ENCODE measurements at places on chromosomes 3 and 15.

GRCh38 chr3:24396338-24396737 lies 98.3 kb downstream of the THRB start:
- no peak for DNase-seq

DNA sequence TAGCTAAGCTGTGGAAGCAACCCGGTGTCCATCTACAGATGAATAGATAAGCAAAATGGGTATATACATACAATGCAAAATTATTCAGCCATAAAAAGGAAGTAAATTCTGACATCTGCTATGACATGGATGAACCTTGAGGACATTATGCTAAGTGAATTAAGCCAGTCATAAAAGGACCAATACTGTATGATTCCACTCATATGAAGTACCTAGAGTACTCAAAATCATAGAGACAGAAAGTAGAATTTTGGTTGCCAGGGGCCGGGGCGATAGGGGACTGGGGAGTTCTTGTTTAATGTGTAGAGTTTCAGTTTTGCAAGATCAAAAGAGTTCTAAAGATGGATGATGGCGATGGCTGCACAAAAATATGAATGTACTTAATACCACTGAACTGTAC lies 10.3 kb downstream of the EID1 start:
- peak; percentile 42 for DNase-seq

DNA sequence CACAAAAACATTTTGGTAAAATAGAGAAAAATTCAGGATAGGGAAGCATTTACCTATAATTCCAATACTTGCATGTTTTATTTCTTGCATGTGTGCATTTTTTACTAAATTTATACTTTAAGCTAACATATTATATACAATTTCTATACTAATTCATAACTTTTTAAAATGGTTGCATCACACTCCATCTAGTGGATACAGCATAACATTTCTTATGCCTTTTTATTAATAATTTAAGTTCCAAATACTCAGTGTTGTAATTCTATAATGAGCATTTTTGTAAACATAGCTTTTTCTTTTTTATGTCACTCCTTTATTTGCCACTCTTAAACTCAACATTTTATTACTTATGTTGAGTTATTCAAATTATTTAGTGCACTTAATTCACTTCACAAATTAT lies 477.7 kb downstream of the ZBBX start:
- DNase-seq, result no peak

DNA sequence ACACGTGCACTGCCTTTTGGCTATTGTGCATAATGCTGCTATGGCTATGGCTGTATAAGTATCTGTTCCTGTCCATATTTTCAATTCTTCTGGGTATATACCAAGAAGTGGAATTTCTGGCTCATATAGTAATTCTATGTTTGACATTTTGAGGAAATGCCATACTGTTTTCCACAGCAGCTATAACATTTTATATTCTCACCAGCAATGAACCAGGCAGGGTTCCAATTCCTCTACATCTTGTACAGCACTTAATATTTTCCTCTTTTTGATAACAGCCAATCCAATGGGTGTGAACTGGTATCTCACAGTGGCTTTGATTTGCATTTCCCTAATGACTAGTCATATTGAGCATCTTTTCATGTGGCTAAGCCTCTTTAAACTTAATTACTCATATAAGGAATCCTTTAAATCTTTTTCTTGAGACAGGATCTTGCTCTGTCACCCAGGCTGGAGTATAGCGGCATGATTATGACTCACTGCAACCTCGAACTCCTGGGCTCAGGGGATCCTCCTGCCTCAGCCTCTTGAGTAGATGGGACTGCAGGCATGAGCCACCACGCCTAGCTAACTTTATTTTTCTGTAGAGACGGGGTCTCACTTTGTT lies 38.1 kb upstream of the IGDCC4 start:
- DNase-seq, result peak; percentile 41

GRCh38 chr3:129014148-129014547 lies 13.0 kb downstream of the EFCC1 start:
- DNase-seq, result no peak

DNA sequence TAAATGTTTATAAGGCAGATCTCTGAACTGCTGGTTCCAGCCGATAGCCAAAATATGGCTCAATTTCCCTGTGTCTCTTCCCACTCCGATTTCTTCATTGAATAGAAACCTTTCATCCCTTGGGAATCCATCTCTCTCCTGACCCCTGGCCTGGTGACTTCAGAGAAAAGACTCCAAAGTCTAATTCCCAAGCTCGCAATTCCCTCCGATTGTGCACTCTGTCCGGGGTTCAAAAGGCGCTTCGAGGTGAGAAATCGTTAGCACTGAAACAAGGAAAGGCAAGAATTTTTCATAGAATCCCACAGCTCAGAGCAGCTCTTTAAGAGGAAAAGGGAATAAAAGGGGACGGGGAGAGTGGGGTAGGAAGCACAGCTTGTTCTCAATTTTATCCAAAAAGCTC lies 18.4 kb upstream of the RAD18 start:
- no peak for DNase-seq

- no peak for DNase-seq
Measured at GRCh38 chr3:183213415-183214276, 39.4 kb upstream of the B3GNT5 start.

GRCh38 chr3:100141586-100141985 lies 27.3 kb upstream of the FILIP1L start:
- DNase-seq, result no peak

DNA sequence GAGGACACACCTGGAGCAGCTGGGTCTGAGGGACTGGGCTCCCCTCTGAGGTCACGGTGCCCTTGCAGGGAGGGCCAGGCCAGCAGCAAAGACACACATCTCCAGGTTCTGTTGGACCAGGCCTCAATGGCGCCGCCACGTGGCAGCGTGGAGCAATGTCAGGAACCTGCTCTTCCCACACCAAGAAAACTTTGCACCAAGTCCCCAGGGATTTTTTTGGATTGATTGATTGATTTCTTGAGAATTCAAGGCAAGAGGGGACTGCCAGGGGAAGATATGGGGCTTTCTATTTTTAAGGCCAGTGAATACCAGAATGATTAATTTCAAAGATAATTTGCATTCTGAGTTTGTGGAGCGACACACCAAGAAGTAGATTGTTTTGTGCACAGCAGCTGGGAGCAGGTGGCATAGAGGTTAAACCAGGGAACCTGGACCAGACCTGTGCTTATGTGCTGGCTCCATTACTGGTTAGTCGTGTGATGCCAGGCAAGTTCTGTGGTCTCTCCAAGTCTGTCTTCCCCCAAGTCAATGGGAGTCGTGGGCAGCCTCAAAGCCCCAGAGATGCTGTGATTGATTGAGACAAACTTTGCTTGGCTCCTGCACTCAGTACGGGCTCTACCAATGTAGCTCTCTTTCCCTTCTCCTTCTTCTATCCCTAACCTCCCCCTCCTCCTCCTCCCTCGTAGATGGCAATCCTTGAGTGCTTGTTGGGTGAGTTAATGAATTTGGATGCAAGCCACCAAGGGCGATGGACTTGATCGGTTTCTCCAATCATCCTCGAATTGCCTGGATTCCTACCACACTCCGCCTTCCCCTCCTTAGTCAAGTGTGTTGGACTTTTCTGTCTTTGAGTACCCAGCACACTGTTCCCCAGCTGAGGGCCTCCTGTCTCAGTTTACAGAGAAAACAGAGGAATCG lies 96.2 kb upstream of the TRPM1 start:
- DNase-seq, result peak; percentile 83

GRCh38 chr3:111858642-111859041 lies 423 bp upstream of the PHLDB2 start:
- DNase-seq, result no peak

DNA sequence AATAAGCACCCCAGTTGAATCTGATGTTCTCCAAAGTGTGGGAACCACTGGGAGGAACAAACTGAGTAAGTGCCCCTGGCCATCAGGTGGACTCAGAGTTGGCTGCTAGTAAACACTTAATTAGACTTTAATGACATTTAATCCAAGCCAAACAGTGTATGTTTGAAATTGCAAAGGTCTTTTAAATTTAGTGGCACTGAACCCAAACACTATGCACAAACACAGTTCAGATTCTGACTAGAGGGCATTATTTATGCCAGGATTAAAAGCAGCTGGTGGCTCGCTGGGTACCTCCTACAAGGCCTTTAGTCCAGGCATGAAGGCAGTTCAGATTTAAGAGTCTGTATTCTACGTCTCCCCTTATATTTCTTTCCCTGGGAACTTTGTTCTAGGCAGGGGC lies 264.8 kb downstream of the CLSTN2 start:
- no peak for DNase-seq

GRCh38 chr15:44099671-44100070 lies 95.4 kb downstream of the FRMD5 start:
- no peak for DNase-seq

DNA sequence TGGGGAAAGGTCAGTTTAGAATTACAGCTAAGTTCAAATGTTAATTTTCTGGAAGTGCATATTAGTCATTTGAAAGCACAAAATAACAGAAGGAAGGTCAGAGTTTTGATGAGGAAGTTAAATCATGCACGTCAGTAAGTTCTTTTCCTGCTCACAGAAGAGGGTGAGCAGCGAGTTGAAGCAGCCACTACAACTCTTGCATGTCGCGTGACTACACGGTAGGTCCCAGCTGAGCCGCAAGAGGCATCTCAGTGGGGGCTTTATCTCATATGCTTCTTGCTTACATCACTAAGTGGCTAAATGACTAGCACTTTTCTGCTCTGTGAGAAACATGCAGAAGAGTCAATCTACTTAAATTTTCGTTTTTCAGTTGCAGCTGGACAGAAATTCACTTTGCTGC lies 21.3 kb upstream of the SEC62 start:
- DNase-seq, result peak; percentile 97

DNA sequence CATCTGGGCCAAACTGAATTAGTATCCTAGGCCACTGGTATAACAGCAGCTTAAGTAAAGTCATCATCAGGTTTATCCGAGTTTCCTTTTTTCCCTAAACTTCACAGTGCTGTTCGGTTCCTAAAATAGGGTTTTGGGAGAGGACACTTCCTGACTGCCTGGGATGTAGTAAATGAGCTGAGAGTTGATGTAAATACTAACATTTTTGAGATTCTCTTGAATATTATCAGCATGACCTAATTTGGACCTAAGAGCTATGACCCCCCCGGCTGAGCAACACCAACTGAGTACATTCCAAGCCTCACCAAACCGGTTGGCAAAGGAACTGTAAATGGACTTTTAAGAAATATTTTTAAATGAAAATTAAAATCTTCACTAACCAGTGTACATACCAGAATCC lies 78.8 kb downstream of the IL5RA start:
- no peak for DNase-seq

DNA sequence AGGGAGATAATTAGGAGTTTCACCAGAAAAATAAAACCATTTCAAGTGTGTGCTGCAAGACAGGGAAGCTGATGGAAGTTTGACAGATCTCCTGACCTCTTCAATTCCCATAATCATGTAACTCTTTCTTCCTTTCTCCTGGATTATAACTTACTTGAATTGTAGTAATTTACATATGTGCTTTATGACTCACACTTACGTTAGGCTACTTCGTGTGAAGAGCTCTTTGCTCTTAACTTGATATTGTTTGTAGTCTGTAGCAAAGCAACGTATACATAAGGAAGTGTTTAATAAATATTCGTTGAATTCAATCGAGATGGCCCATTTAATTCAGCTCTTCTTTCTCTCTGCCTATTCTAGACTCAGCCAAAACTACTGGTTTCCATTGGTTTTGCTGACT lies 23.5 kb downstream of the ROBO2 start:
- DNase-seq, result no peak

DNA sequence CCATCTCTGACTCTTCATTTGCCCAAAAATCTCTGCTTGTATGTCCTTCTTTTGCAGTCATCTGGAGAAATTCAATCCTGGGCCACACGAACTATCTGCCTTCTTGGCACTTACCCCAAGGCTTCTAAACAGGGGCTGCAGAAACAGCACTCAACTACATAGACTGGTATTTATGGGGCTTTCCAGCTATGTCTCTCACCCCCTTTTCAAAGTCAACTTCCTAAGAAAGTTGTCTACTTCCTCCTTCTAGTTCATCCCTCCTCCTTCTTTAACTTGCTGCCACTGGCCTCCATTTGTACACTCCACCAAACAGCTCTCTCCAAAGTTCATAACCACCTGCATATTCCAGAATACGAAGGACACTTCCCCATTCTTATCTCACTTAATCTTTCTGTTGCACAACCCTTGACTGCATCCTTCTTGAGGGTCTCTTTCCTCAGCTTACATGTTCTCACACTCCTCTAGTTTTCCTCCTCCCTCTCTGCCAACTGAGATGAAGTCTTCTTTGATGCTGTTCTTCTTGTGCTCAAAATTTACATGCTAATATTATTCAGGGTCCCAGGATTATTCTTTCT lies 55.2 kb downstream of the PLD1 start:
- DNase-seq, result peak; percentile 63

DNA sequence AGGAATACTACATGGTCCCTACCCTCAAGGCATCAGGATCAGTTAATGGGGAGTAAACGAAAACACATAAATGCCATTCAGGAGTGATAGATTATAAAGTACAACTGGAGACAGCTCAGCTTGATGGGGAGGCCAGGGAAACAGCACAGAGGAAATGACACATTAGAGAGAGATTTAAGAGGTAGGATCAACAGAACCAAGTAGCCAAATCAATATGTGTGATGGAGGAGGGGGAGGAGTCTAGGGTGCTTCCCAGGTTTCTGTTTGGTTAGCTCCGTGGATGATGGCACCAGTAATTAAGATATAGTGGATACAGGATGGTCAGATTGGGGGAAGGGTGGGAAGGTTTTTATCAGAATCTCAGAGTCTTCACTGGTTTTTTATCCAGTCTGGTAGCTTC lies 229.5 kb upstream of the ROPN1 start:
- no peak for DNase-seq

DNA sequence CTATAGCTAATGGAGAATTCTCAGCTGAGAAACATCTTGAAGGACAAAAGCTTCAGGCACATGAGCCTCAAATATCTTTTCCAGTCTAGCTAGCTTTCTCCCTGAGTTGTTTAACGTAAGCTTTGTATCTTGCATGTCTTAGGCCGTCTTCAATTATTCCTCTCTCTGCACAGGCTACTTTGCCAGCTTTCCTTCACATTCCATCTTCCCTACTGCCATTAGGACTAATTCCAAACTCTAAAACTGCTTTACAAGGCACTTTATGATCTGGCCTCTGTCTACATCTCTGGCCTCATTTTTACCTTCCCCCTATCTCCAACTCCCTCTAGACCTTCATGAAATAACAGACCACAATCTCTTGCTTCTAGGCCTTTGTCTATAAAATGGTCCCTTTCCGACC lies 171.4 kb downstream of the GREM1 start:
- no peak for DNase-seq

DNA sequence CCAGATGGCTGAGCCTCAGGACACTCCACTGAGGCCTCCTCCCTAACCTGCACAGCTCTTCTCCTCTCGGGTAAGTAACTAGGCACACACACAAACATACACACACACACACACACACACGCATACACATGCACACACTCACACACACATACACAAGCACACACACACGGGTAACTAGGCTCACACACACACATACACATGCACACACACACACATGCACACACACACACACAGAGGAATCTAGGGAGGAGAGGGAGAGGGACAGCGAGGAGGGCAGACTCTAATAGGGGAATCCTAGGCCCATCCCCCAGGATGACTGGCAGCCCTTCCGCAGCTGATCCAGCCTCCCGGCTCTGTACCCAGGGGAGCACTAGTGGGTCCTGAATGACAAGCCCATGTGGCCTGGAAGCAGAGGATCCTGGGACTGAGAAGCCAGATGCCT lies 177.4 kb upstream of the LINGO1 start:
- DNase-seq, result no peak
